ENCODE measurements at places on chromosomes 16 and 17.

DNA sequence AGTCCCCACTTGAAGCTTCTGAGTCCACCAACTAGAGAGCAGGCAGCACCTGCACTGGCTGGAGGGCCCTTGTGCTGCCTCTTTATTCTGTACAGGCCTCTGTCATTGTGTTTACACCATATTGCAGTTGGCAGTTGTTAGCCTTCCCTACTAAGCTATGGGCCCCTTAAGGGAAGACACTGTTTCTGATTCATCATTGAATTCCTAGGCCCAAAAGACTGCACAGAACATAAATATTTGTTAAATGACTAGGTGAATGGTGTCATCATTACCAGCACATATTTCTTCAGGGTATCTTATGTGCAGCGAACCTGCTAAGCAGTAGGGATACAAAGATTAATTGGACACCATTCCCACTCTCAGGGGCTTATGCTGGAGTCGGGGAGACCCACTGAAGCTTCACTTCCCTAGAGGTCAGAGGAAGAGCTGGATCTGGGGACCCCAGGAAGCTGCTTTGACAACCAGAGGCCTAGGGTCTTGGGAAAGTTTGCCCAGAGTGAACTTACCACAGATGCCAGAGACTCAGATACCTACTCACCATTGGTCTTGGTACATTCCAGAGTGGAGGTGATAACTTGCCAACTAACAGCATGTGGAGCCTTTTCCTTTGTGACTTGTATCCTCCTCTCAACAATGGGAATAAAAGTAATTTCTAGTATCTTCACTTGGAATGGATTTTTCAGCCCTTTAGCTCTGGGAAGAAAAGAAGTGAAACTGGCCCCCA lies 28.7 kb upstream of the DDX52 start:
- no peak for DNase-seq

GRCh38 chr16:61909074-61909473 lies 127.2 kb downstream of the CDH8 start:
- no peak for DNase-seq

DNA sequence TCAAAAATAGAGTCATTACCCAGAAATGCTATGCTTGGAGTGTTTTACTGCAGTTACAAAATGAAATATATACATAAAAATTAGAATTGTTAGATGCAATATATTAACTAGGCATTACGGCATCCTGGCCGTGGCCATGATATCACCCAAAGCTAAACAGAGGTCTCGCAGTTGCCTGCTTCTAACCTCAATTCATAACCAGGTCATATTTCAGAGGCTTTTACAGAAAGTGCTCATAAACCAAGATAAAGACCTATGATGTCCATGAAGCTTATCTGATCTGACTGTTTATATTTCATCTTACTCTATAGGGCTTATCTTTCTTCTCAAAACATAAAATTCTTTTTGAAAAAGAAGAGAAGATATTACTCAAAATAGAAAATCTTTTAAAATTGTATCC lies 664.5 kb upstream of the SALL1 start:
- no peak for DNase-seq

DNA sequence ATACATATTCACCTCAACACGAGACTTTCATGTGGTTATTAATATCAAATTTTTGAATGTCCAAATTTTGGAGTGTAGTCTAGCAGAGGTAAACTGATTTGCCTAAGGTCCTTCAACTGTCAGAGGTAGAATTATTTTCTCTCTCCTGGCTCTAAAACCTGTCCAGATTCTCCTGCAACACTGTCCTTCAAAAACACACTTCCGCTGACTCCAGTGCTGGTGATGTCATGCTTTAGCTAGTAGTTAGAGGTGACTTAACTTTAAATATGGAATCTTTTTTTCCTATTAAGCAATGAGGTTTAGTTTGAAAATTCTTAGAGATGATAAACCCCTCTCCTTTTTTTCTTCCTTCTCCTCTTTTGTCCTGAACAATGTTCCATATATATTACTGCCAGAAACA lies 10.8 kb upstream of the CBLN1 start:
- DNase-seq: no peak

GRCh38 chr16:47851146-47851545 lies 304.6 kb downstream of the ABCC12 start:
- DNase-seq: no peak

DNA sequence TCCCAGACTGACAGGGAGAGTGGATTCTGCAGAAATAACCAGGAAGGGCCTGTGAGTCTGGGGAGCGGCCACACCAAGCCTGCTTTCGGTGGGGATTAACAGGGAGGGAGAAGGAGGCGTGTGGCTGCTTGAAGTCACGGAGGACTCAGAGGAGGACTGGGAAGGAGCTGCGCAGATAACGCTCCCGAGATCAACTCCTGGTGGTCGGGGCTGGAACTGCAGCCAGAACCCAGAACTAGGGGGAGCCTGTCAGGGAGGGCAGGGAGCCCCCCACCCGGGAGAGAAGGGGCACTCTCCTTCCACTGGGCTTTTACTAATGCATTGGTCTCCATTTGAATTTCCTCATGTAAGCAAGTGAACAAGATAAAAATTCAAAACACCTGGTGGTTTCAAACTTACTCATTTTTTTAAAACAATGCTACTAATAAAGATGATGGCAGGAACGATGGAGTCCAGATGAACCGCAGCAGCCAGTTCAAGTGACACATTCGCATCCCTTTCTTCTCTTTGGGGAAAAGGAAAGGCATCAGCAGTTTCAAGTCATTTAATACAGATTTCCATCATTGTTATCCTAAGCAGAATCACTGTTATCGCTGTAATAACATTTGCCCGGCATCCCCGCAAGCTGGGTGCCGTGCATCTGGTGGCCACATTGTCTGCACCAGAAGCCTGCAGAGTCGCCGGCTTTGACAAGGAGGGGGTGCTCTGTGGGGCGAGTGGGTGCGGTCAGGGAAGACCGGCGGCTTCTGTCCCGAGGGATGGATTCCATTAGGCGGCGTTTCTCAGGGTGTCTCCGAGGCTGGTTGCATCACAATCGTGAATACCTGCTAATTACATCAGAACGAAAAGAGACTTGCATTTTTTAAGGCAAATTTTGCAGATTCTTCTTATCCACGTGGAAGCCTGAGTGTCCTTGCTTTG lies 183.0 kb downstream of the FOXL1 start:
- DNase-seq: peak; percentile 58

DNA sequence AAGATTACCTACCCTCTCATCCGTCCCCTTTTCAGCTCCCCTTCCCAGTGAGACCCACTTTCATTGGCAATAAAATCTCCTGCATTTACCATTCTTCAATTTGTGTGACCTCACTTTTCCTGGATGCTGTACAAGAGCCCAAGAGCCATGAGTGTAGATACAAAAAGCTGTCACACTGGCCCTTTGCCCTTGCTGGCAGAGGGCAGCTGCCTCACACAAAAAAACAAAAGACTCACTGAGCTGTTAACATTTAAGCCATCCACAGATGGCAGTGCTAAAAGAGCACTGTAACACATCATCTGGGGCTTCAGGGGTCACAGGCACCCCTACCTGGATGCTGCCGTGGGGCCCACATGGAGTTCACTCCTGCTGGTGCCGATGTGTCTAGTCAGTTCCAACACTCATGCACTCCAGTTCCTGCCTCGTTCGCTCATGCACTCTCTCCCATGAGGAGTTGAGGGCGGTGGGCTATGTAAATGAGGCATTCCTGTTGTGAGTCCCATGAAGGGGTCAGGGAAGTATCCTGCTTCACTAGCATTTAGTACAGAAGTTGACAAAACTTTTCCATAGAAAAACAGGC lies 123.1 kb downstream of the CA10 start:
- DNase-seq: no peak

- DNase-seq: no peak
Observed at GRCh38 chr16:81597079-81597658, 152.6 kb downstream of the CMIP start.

DNA sequence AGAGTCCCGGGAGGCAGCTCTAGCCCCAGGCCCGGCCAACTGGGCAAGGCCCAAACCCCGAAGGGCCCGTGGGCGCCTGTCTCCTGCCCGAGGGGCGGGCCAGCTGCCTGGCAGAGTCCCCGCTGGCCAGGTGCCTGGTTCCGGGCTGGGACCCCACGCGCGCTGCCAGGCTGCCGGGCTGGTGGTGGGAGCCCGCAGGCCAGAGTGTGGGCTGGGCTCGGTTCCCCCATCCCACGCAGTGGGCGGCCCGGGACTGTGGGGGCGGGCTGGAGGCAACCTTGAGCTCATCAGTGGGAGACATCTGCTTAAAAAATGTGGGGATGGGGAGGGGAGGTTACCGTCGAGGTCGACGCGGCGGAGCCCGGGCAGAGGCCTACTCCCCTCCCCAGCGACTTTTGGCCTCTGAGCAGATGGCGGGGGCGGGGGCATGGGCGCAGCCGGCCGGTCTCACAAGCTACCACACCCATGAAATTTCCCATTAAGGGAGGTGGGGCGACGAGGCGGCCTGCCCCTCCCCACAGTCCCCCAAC lies 176.4 kb upstream of the GSE1 start:
- no peak for DNase-seq

DNA sequence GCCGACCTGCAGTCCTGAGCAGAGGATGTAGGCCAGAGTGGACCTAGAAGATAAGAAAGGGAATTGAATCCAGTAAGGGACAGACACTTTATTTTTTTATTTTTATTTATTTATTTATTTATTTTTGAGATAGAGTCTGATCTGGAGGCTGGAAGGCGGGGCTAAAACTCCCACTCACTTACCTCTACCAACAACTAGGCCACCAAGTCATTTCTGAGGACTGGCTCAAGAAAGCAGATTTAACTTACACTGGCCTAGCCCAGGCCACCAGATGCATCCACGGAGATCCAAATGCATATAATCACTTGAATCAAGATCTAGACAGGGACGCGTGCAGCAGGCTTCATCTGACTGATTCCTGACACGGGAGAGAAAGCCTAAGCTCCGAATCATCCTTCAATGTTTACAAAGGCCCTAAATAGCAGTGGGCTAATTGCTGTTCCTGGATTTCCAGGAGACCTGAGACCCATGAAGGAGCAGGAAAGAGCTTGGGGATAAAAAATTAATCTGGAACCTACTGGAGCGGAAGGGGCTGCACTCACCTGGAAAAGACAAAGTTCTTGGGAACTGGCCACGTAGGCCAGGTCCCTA lies 1.1 kb upstream of the ALOX12 start:
- DNase-seq: no peak

GRCh38 chr17:27930000-27930399 lies 36.8 kb upstream of the LYRM9 start:
- no peak for DNase-seq

DNA sequence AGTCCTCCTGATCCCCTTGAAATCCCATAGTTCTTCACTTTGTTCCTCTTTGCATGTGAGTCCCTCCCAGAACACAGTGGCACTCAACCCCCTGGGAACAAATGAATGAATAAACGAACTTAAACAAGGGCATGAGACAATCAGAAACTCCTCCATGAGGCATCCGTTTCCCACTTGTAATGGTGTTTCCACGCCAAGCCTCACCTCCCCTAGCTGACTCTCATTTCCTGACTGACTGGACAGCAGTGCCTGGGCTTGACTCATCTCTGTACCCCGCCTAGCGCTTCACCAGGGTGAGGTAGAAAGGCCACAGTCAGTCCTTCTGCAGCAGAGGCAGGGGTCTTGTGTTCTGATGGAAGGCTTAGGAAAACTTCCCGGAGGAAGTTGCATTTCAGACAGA lies 14.2 kb downstream of the KIF1C start:
- no peak for DNase-seq

- no peak for DNase-seq
Observed at GRCh38 chr17:39598630-39599003, 9.1 kb downstream of the NEUROD2 start.

GRCh38 chr17:30337393-30337999 lies 3.6 kb upstream of the TMIGD1 start:
- no peak for DNase-seq

GRCh38 chr17:28550858-28551257 lies 1.6 kb downstream of the UNC119 start:
- no peak for DNase-seq

DNA sequence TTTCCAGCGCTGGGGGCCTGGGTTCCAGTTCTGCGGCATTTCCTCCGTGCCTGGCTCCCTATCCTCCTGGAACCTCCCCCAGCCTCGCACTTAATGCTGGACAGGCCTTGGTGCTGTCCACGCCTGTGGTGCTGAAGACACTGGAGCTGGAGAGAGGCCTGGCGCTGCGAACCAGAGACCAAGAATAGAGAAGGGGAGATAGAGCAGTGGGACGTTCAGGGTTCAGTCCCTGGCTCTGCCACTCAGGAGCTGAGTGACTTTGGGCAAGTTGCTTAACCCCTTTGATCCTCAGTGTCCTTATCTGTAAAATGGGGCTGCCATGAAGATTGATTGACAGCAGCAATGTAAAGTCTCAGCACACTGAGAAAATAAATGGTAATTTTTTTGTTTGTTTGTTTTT lies 11.9 kb downstream of the SBK1 start:
- no peak for DNase-seq

DNA sequence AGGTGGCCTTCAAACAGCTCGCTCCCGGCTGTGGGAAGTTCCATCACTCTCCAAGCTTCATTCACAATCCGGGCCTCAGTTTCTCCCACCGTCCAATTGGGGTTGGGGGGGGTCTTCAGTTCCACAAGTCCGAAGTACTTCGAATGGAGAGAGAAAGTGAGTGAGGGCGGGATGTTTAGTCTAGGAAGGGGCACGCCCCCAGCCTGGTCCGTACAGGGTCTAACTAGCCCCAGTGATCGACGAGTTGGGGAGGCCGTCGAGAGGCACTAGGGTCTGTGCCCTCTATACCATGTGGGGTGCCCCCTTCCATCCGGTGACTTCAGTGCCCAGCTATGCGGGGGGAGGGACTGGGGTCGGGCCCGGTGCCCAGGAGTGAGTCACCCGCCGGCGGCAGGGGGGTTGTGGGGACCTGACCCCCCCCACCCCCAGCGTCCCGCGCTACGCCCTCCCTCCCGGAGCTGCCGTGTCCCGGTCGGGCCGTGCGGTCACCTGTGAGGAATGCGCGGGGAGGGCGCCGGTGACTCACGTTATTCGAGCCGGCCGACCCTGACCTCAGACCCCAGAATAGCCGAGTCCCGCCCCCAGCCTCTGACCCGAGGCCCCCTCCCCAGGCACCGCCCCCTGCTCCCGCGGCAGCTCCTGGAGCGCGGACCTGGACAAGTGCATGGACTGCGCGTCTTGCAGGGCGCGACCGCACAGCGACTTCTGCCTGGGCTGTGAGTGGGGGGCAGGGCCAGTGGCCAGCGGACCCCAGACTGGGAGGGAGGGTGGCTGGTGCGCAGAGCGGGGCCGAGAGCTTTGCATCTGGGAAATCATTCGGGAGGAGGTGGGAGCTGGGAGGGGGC lies 658 bp downstream of the TNFRSF12A start:
- DNase-seq: peak; percentile 63

DNA sequence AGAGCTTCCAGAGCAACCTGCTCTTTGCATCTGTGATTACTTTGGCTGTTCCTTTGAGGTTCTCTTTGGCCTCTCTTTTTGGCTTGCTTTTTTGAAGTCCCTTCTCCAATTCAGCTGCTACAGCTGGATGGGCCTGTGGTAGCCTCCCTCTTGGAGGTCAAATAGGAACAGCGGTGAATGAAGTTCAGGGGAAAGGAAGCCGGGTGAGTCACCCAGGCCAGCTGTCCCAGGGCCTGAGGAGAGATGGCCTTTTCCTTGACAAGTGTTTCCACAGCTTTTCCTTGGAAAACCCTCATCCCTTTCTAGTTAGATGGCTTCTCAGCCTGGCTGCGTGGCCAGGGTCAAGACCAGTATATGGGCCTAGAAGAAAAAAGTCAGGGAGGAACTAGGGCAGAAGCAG lies 103.1 kb downstream of the STX8 start:
- no peak for DNase-seq

GRCh38 chr16:12162151-12162985 lies 185.8 kb downstream of the SNX29 start:
- DNase-seq: no peak
